Activated naive CD8-positive, alpha-beta T cell treated with anti-CD3 and anti-CD28 coated beads for 36 hours (primary cell): ENCODE measurements at places on chromosomes 1 and 21. TPM values are rescaled to one million over a fixed set of nuclear protein-coding genes. Genes with fewer than 3 reads are reported as not detected.

The ANKRD65 gene
- total RNA-seq: not detected

DNA sequence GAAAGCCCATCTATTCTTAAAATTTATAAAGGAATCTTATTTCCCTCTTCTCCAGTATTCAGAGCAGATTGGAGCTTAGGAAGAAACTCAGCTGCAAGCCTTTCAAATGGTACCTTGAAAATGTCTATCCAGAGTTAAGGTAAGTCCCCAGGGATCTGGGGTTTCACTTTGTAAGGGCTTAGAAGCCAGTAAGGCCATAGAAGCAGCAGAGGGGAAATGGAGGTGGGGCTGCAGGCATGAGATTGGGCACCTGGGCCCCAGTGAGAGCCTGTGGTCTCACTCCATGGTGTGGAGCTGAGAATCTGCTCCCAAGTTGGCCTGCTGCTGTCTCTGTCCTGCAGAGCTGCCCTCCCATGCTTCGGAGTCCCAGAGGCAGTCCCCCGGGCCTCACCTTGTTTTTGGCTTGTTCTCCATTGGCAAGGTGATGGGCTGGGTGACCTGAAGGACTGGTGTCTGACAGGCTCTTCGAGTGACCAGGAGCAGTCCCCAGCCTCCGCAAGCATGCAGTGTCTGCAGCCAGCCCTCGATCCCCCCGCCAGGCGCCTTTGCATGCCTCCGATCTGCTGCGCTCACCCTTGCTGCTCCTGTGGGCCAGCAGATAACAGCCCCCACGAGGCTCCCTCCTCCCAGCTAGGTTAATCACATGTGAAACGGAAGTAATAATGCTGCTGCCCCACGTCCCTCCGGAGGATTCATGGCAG, 163.1 kb downstream of the PGBD5 start:
- H3K27me3 ChIP-seq: no peaks in the 10 kb centered on the region
- no peak overlapping the region for H3K4me3 ChIP-seq

- peaks cover 15% of the 10 kb centered on the region for H3K4me1 ChIP-seq
- H3K36me3 ChIP-seq: no peaks in the 10 kb centered on the region
- no peak for DNase-seq
- H3K4me3 ChIP-seq: no peak overlapping the region
Observed at GRCh38 chr1:67836769-67837168, 3.5 kb upstream of the GNG12 start.

GRCh38 chr1:117339866-117340700, 27.2 kb upstream of the MAN1A2 start:
- H3K4me3 ChIP-seq: no peak overlapping the region
- no peak overlapping the region for H3K27ac ChIP-seq
- no peaks in the 10 kb centered on the region for H3K36me3 ChIP-seq
- H3K27me3 ChIP-seq: no peaks in the 10 kb centered on the region

DNA sequence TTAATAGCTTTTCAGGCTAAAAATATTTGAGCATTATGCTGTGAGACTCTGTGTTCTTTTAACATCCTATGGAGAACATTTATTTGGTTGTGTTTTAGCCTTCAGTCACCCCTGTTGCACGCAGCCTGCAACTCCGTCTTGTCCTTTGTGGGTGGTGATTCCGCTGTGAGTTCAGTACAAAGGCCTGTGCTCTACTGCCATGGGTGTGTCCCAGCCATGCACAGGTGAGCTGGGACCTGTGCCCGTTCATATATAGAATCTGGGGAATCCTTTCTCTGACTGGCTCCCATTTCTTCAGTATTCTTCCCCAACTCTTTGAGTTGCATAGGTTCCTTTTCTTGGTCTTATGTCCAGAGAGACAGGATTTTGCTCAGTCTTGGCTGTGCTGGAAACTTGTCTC, 61.4 kb downstream of the ACTL8 start:
- H3K27ac ChIP-seq: no peak overlapping the region
- no peak for DNase-seq
- no peaks in the 10 kb centered on the region for H3K4me1 ChIP-seq
- no peaks in the 10 kb centered on the region for H3K36me3 ChIP-seq
- peaks cover 19% of the 10 kb centered on the region for H3K27me3 ChIP-seq
- H3K4me3 ChIP-seq: no peak overlapping the region

GRCh38 chr1:10975567-10976326, 36.7 kb upstream of the TARDBP start:
- H3K27ac ChIP-seq: no peak overlapping the region
- H3K27me3 ChIP-seq: peaks cover 21% of the 10 kb centered on the region
- H3K4me3 ChIP-seq: no peak overlapping the region
- no peak for DNase-seq
- H3K4me1 ChIP-seq: no peaks in the 10 kb centered on the region
- no peaks in the 10 kb centered on the region for H3K36me3 ChIP-seq

- H3K27ac ChIP-seq: no peak overlapping the region
- peaks cover 12% of the 10 kb centered on the region for H3K27me3 ChIP-seq
- no peak for DNase-seq
Observed at GRCh38 chr1:56665384-56665783, 20.3 kb downstream of the PRKAA2 start.

- H3K4me3 ChIP-seq: no peak overlapping the region
- no peak for DNase-seq
- H3K27ac ChIP-seq: no peak overlapping the region
- H3K4me1 ChIP-seq: no peaks in the 10 kb centered on the region
Observed at GRCh38 chr1:110434946-110435345, 16.0 kb upstream of the PROK1 start.

The CDC42SE1 gene
- 128 TPM for total RNA-seq

GRCh38 chr1:209844695-209845407, 17.1 kb downstream of the UTP25 start:
- no peak for DNase-seq
- no peaks in the 10 kb centered on the region for H3K27me3 ChIP-seq
- peaks cover 16% of the 10 kb centered on the region for H3K4me1 ChIP-seq
- H3K27ac ChIP-seq: no peak overlapping the region
- peaks cover 42% of the 10 kb centered on the region for H3K36me3 ChIP-seq

The BSND gene
- not detected for total RNA-seq

The RCOR3 gene
- total RNA-seq: 31.8 TPM

The PFKFB2 gene
- 3.9 TPM for total RNA-seq
